ENCODE measurements at places on chromosomes 2 and 18.

GRCh38 chr2:24024018-24024417, 14.1 kb downstream of the MFSD2B start:
- no peak for DNase-seq

GRCh38 chr2:101130081-101130480, 21.1 kb downstream of the TBC1D8 start:
- DNase-seq, result no peak

GRCh38 chr18:68152770-68153169, 562.1 kb downstream of the TMX3 start:
- no peak for DNase-seq

DNA sequence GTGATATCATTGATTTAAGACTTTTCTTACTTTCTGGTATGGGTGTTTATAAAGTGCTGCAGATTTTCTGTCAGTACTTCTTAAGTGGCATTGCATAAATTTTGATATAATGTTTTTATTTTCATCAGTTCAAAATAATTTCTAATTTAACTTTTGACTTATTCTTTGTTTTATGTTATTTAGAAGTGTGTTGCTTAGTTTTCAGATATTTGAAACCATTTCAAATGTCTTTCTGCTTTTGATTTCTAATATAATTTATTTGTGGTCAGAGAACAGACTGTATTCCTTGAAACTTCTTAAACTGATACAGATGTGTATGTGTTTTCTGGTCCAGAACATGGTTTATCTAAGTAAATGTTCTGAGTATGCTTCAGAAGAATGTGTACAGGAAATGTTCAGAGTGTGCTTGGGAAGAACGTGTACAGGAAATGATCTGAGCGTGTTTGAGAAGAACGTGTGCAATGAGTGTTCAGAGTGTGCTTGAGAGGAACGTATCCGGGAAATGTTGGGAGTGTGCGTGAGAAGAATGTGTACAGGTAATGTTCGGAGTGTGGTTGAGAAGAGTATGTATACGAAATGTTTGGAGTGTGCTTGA, 265.7 kb upstream of the HS6ST1 start:
- DNase-seq, result no peak

- DNase-seq, result no peak
These were observed 202.2 kb downstream of the RNF152 start for GRCh38 chr18:61690418-61691138.

DNA sequence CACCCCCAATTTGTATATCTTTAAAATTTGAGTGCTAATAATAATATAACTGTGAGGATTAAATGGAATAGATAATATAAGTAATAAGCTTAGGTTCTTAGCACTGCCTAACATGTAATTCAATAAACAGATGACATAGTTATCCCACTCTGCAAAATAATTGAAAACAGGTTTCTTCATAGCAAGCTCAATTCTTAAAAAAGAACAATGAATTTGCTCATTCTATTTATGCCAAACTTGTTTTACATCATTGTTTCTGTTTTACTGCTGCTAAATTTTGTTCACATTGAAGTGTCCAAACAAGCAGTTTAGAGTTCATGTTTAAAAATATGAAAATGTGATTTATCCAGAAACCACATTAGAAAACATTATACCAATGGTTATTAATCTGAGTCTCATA, 217.0 kb downstream of the MBD5 start:
- DNase-seq, result no peak

DNA sequence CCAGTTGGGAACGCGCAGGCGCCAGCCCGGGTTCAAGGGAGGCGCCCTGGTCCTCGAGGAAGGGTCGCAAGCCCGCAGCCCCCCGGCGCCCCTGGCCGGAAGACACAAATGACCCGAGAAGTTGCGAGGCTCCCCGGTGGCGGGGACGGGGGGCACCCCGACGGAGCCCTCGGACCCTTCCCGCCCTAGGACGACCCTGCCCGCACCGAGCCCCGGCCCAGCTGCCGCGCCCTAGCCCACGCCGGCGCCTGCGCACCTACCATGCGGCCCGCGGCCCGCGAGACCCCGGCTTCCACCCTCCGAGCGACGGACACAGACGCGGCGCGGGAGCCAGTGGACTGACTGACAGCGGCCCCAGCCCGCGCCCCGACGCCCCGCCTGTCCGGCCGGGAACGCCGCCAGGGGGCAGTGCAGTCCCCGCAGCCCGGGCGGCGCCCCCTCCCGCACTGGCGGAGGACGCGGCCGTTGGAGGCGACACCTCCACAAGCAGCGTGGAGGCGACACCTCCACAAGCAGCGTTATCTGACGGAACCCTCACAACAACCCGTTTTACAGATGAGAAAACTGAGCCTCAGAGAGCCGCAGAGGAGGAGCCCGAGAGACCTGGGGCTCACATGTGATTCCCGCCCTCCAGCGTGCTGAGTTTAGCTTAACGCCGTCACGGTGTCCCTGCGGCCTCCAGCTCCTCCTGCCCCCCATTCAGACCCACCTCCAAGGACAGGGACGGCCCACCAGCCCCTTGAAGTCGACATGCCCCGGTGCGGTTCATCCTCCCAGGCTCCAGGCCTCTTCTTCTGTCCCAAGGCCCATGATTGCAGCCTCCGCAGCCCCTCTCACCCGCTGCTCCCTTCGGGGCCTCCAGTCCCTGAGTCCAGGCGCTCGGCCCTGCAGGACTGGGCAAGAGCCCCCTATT, at the start of gene NMUR1:
Gene NMUR1 (minus strand): TSS at position 347 of the 913 bp plus-strand sequence. CDS start 84 bp downstream, at position 263.
- DNase-seq, result peak; percentile 74

GRCh38 chr2:156787517-156787916, 351.3 kb downstream of the GPD2 start:
- DNase-seq, result no peak

DNA sequence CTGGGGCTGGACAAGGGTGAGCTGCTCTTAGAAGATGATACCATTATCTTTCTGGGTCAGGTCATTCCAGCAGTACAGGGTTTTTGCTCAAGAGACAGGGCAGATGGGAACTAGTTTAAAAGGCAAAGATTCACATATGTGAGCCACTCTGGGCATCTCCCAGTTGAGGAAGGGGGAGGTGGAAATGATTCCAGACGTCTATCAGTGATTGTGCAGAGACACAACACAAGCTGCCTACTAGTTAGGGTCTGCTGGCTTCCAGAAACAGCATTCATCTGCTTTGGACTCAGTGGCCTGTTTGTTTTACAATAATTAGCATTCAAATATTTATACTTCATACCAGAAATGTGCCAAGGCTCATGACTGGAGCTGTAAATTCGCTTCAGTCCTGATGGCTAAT, 32.3 kb downstream of the ST6GAL2 start:
- DNase-seq, result no peak

- no peak for DNase-seq
These were observed 117.9 kb upstream of the PELI1 start for GRCh38 chr2:64262071-64262470.

- DNase-seq, result no peak
These were observed 88.7 kb downstream of the ADAM23 start for GRCh38 chr2:206531996-206532543.

Data from stimulated activated CD4-positive, alpha-beta T cell treated with anti-CD3 and anti-CD28 coated beads, Interleukin-2, amount 100 ng/mL, for 24 hours (primary cell).